Nephron progenitor cell (in vitro differentiated cells): ENCODE measurements at places on chromosomes 6 and 20.

GRCh38 chr6:162217811-162218493 is 509.6 kb downstream of the PRKN start:
- DNase-seq: no peak

- DNase-seq: no peak
Observed at GRCh38 chr20:64064145-64064698, 1.2 kb downstream of the TCEA2 start.

- DNase-seq: no peak
Observed at GRCh38 chr6:160995271-160995670, 3.7 kb downstream of the MAP3K4 start.

DNA sequence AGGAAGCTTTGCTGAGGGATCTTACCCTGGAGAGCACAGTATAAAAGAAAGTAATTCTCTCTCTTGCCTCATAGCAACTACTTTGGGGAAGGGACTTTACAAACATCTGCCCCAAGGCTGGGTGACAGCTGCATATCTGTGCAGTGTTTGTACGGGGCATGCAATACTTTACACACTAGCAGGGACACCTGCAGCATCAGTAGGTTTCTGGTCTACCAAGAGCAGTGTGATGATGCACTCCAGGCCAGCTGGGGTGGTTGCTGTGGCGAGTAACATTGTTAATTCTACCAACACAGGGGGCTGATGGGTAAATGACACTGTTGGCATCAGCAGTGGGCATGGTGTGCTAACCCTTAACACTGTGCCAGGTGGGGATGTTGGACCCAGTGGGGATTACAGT is 48.0 kb downstream of the ADTRP start:
- DNase-seq: no peak

- no peak for DNase-seq
Observed at GRCh38 chr6:11350294-11350693, 117.8 kb upstream of the NEDD9 start.

GRCh38 chr6:31901415-31901952 is 402 bp downstream of the ZBTB12 start:
- DNase-seq: no peak

DNA sequence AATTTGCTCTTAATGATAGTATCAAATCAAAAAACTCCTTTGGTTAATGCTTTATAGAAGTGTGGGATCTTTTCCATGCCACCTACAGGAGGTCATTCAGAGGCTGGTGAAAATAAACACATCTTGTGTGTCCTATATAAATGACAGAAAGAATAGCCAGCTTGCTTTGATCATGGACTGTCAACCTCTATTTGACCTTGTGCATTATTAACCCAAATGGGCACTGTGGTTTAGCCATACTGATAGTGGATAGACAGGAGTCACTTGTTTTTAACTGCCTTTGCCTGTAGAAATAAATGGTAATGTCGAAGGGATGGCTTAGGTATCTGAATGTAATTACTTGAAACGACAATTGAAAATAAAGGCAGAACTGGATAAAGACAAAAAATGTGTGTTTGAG is 123.8 kb downstream of the CDKAL1 start:
- no peak for DNase-seq

GRCh38 chr6:1200409-1201101 is 111.3 kb upstream of the FOXQ1 start:
- DNase-seq: no peak

GRCh38 chr6:125302840-125303511 is 1.2 kb upstream of the HDDC2 start:
- DNase-seq: no peak

DNA sequence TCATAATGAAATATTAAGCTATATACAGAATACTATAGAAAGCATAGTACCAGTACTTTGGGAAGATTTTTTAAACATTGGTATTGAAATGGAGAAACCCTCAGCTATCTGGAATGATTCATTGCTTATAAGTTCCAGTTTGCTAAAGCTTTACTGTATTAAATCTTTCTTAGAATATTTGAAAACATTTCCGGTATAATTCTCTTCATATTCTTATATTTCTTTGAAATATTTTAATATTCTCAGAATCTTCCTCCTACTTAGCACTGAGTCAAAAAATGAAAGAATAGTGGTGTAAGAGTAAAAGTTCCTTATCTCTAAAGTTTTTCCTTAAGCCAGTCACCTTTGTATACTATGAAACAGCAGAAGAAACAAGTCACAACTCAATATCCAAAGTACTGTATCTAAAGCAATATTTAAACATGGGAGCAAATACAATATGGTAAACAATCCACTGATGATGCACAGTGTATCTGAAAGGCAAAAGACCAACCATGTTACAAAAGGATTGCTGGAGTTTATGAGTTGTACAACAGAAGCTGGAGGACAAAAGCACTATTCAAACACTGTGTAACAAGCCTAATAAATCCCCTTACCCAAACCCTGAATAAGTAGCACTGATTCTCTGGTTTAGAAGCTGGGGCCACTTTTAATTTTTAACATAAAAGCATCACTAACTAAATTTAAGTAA is 102.1 kb downstream of the PRDM1 start:
- no peak for DNase-seq

DNA sequence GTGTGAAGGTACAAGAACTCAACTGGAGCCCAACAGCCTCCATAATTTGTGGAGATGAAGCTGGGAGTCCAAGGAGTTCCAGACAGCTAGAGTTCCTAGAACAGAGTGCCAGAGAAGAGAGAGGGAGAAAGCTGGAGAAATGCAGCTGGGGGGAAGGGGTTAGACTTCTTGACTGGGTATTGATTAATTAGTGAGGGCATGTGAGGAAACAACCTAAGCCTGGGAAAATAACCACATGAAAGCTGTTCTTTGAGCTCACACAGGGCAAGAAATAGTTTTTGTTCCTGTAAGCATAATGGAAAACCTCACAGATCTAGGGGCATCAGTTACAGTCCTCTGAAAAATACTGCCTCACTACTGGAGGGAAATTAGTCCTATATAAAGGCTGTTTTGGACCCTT is 230.5 kb upstream of the FKBP1C start:
- no peak for DNase-seq

DNA sequence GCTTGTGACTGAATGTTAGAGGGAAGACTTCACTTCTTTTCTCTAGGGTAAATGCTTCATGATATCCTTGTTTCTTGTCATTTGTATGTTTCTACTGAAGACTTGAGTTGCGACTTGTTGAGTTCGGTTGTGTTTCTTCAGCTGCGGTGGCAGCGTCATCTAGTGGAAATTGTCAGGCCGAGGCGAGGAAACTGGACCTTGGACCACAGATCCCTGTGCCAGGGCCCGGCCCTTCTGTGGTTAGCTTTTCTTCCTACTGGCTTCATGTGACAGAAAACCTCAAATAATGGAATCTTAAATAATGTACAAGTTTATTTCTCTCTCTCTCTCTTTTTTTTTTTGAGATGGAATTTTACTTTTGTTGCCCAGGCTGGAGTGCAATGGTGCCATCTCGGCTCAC is 12.4 kb downstream of the MTHFD1L start:
- no peak for DNase-seq

GRCh38 chr6:11575408-11576033 is 38.0 kb downstream of the TMEM170B start:
- DNase-seq: peak; percentile 53

DNA sequence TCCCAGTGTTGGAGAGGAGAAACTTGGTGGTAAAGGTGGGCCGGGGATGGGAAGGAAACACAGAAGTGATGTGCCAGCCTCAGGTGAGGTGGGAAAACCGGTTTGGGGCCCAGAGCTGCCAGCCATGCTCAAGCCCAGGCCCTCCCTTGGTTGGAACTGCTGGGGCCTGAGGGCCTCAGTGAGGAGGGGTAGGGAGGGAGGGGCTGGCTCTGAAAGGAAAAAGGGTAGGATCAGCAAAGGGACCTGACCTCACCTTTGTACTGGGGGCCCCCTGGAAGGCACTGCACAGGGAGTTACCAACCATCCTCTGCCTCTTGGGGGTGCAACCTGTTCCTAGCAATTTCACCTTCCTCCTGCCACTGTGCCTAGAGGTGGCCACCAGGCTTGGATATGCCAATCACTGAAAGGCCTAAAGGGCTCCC is 1.8 kb upstream of the SPEF1 start:
- DNase-seq: no peak

GRCh38 chr6:93678841-93679454 is 259.6 kb upstream of the EPHA7 start:
- DNase-seq: no peak
